Choroid plexus epithelial cell (primary cell): ENCODE measurements at places on chromosomes 1 and 21.

DNA sequence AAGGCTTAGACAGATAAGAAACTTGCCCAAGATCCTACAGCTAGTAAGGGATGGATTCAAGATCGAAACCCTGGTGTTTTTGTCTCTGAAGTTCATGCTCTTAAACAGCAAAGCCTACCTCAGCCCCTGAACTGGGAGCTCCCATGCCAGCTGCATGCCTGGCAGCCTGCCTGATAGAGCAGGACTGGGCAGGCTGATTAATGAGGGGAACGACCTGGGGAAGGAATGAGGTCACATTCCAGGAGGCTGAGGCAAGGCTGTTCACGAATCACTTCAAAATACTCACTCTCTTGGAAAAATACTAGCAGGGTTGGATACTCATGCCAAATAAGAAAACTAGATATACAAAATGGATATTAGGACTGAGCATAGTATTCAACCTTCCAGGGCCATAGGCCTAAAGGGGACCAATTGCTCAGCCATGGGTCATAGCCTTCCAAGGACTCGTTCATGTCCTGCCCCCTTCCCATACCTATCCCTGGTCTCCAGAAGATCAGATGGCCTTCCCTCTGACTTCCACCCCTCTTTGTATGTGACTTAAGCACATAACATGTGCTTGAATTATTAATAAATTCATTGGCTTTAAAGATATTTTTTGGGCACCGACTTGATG is 15.6 kb upstream of the TACSTD2 start:
- DNase-seq: peak; percentile 68

DNA sequence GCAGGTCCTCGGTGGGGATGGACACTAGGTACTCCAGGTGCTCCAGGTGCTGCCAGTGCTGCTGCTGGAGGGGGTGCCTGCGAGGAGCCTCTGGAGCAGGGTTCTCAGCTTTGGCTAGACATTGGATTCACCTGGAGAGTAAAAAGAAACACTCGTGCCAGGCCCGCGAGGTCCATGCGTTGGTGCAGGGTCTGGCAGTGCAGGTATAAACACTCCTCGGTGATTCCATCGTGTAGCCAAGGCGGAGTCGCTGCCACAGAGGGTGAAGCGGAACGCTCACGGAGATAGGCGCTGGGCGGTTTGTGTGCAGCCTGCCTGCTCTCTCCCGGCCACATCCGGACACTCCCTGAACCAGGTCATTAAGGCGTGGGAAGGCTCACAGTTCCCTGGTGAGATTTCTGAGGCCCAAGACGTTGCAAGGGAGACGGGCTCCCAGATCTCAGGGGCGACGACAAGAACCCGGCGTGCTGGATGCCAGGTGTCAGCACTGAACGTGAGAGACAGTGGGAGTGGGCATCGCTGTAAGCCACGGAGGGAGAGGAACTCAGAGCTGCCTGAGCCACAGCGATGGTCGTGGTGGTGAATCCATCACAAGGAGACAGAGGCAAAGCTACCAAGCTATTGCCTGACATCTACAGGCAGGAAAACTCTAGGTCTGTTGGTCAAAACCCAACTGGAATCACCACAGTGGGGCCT is 17.2 kb upstream of the SUMO3 start:
- no peak for DNase-seq

DNA sequence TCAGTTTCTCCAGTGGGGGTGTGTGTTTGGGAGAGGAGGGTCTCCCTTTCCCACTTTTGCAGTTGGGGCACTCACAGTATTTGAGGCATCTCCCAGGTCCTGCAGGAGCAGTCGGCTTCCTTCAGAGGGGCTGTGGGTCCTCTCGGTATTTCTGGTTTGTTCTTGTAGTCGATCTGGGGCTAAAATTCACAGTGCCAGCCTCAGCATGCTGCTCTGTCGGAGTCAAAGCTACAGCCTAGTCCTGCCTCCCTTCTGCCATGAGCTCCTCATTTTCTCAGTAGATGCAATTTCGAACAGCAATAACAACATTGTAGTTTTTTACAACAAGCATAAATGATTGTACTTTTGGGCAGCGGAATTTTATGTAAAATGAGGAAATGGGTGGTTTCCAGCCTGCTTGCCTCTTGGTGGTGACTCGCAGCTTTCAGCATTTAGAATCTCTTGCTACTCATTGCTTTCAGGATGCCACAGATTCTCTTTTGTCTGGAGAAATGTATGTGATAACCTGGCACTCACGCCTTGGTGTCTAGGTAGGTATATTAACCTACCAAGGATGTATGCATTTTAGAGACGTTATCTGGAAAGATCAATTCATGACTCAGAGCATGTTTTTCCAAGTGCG is 82.4 kb upstream of the C21orf91 start:
- peak; percentile 33 for DNase-seq

DNA sequence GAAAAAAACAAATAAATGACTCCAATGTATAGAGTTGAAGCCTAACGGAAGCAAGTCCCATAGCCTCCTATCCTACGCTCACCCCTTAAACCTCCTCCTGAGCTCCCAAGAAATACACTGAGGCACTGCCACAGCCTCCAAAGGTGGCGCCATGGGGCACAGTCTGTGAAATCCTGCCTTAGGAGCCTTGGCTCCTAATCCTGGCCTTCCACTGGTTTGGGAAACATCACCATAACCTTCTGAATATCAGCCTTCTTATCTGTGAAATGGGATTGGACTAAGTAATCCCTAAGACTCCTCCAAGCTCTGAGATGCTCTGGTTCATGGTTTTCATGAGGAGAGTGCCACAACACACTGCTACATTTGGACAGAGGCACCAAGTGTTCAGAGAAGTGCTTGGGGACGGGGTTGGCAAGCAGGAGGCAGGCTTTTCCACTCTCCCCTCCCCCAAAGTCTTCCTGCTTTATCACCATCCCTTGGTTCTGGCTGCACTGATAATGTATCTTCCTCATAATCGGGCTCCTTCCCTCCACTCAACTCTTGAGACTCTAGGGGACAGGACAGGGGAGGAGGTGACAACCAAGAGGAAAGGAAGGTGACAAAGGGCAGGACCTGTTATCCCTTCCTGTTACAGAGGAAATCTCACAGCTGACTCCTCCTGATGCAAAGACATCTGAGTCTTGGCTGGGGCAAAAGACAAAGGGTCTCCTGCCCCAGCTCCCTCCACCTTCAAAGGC is 2.7 kb downstream of the SLAMF7 start:
- DNase-seq: no peak

- peak; percentile 89 for DNase-seq
Measured at GRCh38 chr1:32724678-32725614, 22.4 kb upstream of the SYNC start.

DNA sequence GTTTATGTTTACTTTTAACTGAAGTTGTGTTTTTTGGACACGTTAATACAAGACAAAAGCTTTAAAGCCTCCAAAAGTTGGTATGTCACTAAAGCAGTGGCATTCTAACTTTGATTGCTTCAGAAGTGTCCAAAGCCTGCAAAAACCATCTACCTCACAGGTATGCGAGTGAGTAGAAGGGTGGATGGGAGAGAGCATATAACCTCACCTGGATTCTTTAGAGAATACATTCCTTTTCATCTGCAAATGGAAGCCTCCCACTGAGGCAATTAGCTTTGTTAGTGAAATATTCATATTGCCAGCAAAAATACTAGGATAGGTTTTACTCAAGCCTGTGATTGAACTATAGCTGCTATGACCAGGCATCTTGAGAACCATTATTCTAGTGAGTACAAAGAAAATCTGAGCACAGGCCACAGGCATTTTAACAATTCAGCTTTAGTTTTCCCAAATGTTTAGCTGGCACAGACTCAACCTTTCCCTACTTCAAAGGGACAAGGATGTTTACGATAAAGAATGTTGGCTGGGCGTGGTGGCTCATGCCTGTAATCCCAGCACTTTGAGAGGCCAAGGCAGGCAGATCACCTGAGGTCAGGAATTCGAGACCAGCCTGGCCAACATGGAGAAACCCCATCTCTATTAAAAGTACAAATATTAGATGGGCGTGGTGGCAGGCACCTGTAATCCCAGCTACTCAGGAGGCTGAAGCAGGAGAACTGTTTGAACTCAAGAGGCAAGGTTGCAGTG is 39.7 kb downstream of the MAP3K21 start:
- no peak for DNase-seq

DNA sequence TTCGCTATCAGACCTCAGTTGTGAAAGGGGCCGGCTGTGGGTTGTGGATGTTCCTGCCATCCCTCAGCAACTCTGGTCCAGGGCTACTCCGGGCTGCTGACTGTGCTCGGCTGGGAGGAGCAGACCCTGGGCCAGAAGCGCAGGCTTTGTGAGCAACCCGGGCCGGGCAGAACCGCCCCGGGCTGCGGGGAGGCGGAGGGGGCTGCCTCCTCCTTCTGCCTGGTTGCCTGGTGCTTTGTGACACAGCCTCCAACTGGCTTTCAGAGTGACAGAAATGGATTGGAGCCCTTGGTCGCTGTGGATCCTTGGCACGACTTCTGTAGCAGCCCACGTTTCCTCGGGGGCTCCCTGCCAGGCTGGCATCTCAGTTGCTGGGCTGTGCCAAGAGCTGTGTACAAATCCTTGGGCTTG is 10.0 kb downstream of the DRAXIN start:
- DNase-seq: no peak
